ENCODE measurements at places on chromosomes 4 and X.
A peak's percentile ranks its signal among the peaks of the same experiment; 100 is the strongest.

- DNase-seq, result no peak
Measured at GRCh38 chr4:168524006-168524405, 27.2 kb downstream of the PALLD start.

DNA sequence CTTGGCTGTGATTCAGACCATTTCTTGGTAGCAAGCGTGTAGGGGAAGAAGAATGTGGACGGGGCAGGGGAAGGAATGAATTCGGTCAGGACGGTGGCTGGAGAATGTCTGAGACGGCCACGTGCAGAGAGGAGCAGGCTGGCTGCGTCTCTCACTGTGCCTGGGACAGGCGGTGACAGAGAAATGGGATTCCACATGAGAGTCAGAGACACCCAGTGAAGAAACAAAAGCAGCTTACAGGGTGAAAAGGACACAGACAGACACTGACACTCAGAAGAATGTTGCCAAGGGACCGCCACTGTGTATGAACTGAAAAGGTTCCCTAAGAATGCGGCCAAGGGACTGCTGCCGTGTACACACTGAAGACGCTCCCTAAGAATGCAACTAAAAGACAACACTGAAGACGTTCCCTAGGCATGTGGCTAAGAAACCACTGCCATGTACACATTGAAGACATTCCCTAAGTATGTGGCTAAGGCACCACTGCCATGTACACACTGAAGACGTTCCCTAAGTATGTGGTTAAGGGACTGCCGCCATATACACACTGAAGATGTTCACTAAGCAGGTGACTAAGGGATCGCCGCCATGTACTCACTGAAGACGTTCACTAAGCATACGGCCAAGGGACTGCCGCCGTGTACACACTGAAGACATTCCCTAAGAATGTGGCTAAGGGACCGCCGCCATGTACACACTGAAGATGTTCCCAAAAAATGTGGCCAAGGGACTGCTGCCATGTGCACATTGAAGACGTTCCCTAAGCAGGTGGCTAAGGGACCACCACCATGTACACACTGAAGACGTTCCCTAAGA is 49.1 kb downstream of the DHRSX start:
- no peak for DNase-seq

DNA sequence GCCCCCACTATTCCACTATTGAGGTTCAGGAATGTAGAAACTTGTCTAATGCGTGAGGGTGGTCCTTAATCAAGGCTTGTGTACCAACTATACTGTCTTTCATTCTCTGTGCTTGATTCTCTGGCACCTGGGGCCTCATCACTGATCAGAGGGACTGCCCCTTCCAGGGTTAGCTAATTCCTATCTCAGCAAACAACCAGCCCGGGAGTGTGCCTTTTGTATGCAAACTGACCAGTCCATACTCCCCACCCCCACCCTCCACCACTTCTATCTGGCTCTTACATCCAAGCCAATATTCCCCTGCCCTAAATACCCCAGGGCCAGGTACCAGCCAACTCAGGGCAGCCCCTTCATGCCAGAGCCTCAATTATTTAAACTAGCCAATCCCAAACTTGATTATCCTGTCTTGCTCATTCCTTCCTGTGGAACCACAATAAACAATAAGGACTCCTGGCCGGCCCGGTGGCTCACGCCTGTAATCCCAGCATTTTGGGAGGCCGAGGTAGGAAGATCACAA is 59.3 kb downstream of the FTHL17 start:
- DNase-seq, result no peak

DNA sequence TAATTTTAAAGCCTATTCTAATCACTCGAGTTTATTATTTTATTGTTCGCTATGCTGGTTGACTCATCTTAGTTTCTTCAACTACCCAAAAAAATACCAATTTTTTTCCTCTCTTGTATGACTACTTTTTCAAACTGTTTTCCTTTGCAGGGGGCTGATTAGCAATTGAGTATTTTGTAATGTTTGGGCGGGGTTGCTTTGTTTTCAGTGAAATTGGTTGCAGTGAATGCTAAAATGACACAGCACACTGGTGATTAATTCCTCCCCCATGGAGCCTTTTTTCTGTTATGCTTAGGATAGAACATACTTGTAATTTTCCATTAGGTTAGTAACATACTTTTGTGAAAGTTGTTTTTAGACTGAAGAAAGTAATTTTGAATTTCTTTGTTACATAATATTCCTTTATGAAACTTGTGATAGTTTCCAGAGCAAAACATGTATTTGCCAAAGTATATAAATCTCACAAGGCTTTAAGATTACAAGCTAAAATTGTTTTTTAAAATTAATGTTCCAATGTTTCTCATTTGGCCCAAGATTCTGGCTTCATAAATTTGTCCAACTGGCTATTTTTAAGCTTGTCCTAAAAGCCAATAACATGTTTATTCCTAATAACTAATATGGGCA is 120.4 kb downstream of the CHIC1 start:
- DNase-seq, result no peak

- peak; percentile 43 for DNase-seq
Measured at GRCh38 chr4:24476282-24476681, 108.1 kb downstream of the DHX15 start.

DNA sequence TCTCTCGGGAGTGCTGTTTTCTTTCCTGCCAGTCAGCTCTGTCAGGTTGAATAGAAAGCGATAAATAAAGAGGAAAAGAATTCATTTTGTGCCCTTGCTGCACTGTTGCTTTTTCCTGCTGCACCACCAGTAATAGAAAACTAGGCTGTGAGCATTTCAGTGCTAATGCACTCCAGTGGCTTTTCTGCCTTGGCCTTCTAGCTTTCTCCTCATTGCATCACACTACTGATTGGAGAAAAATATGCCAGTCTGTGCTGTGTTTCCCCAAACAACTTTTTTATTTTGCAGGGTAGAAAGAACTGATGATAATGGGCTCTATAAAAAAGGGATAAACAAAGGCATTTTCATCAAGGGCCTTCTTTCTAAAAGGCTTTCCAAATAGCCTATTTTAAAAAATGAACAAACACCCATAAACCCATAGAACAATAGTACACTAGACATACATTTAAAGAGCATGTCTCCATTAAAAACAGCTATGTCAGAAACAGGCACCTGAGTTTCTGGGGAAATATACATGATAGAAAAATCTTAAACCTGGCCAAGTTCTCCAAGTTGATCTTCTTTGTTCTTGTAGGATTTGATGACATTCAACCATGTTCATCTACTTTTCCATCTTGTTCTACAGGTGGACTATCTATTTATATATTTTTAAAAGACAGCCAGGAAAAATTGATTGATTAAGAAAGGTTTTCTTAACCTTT is 86.3 kb downstream of the GPRIN3 start:
- no peak for DNase-seq

DNA sequence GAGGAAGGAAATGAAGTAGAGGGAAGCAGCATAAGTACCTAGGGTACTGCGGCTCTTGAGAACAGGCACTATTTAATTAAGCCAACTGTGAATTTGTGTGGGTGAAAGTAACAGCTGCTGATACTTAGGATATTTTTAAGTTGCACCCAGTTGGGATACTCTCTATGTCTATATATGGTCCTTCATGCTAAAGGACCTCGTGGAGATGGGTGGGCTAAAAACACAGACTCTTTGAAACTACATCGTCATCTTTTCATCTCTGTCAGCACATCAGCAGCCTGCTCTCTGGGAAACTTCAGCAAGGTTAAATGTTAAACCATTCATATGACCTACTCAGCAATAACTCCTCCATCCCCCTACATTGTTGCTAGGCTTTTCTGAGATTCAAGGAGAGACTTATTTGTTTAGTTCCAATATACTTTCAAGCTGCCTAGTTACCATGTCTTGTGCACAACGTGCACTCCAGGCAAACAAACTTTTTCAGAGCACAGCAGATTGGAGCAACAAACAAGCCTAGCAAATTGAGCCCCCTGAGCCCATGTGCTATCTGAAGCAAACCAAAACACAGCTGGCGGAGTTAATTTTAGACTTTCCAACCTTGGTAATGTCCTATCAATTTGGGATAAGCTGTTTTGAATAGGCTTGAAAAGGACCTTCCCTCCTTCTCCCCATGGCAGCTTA is 6.2 kb upstream of the MOB1B start:
- DNase-seq, result peak; percentile 52

DNA sequence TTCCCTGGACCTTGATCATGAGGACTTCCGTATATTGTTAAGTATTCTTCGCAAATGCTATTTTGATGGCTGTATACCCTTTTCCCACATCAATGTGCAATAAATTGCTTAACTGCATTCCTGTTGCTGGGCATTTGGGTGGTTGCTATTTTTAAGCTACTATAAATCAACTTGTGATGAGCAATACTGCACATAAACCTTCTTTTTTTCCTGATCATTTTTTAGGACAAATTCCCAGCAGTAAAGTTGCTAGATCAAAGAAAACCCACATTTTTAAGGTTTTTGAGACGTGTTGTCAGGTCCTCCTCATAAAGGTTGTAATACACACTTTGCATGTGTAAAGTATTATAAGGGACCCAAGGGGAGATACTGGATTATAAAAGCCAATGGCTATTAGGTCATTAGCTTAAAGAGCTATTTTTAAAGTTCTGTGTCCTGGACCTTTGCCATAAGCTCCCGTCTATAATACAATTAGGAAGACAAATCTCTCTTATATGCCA is 35.6 kb downstream of the LIMCH1 start:
- DNase-seq, result peak; percentile 91

- no peak for DNase-seq
Measured at GRCh38 chrX:133907606-133908005, 77.8 kb downstream of the GPC3 start.

DNA sequence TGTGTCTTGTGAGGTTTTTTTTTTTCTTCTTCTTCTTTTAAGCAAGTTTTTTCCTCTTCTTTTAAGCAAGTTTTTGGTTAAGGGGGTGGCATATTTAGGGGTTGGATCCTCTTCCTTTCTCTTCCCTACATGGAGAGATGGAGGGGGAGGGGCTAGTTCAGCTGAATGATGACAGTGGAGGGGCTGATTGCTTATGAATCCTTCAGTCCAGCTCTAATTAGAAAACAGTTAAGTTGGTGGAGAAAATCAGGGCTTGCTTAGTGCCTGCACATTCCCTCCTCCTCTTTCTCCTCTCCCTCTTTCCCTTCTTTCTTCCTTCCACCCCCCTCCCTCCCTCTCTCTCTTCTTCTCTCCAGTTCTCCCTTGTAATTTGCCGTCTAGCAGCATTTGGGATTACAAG is 4.4 kb upstream of the HAND2 start:
- no peak for DNase-seq

GRCh38 chr4:31100536-31100935 is 380.4 kb downstream of the PCDH7 start:
- no peak for DNase-seq

DNA sequence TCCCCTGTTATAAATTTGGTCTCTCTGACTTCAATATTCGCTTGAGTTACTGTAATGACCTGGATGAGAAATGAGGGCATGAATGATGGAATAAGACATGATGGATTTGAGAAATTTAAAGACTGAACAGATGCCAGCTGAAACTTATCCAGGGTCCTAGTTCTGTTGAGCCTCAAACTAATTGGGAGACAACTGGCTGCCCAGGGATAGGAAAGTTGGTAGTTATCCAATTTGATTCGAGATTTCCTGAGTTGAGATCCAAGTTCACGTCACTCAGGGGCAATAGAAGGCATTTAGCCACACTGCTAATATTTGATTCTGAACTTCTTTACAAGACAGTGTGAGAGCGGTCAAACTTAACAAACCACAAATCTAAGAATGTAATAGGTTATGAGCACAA is 159.0 kb upstream of the CXCL13 start:
- no peak for DNase-seq

- no peak for DNase-seq
Measured at GRCh38 chrX:15136795-15137194, 133.1 kb downstream of the ASB9 start.

DNA sequence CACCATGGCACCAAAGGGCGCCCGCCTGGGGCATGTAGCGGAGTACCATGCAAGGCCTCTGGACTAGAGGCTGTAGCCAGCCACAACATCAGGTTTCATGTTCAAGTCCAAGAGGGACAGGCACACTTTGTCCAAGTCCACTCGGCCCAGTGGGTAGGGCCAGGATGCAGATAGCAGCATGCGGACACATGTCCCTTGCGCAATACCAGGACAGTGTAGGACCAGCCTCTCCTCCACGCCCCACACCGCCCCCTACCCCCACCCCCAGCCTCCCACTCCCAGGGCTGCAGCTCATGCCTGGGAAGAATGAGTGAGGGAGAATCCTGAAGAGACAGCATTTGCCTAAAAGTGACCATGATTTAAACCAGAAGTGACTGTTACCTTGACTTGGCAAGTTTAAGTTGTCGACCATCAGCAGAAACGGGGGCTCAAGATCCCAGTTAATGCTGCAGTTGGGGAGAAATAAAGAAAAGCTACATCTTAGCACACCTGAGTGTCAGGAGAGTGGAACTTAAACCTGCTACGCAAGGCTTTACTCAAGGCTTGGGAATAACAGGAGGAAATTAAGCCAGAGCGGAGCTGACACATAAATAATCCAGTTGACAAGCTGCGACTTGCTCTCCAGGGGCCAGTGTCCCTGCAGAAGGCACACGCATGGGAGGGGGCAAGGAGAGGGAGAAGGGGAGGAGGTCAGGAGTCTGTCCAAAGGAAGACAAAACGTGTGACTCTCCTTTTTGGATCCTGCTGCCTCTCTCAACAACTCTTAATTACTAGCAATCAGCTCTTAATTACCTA is 221.7 kb downstream of the BCOR start:
- DNase-seq, result peak; percentile 87

GRCh38 chr4:173525118-173526011 is 4.7 kb downstream of the HAND2 start:
- no peak for DNase-seq

- no peak for DNase-seq
Measured at GRCh38 chr4:11312389-11312788, 116.3 kb downstream of the HS3ST1 start.

DNA sequence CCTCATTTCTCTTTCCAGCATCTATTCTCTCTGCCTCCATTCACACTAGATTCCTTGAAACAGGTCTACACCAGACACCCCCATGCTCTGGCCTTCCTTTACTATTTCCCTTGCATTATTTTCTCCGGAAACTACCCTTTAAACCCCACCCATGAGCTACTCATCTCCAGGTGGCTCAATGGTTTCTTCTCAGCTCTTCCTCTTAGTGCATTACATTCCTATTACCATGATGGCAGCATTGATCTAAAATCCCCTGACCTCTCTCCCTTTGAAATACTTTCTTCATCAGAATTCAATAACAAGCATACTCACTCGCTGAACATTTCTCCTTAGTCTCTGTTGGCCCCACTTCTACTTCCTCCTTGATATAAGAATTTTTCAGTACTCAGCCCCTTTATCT is 94.6 kb downstream of the SYNPO2 start:
- DNase-seq, result no peak

DNA sequence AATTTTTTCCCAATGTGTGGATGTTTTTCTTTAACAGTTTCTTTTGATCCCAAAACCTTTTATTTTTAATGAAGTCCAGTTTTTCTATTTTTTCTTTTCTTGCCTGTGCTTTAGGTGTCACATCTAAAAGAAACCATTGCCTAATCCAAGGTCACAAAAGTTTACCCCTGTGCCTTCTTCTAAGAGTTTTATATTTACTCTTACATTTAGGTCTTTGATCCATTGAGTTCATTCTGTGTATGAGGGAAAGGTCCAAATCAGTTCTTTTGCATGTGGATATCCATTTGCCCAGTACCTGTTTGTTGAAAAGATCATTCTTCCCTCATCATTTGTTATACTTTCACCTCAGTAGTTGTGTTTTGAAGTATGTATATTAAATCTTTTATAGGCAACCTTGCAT is 13.0 kb downstream of the LRP2BP start:
- no peak for DNase-seq

GRCh38 chr4:26525136-26525770 is 35.0 kb upstream of the CCKAR start:
- DNase-seq, result no peak
